ENCODE measurements at places on chromosomes 5 and 9.

DNA sequence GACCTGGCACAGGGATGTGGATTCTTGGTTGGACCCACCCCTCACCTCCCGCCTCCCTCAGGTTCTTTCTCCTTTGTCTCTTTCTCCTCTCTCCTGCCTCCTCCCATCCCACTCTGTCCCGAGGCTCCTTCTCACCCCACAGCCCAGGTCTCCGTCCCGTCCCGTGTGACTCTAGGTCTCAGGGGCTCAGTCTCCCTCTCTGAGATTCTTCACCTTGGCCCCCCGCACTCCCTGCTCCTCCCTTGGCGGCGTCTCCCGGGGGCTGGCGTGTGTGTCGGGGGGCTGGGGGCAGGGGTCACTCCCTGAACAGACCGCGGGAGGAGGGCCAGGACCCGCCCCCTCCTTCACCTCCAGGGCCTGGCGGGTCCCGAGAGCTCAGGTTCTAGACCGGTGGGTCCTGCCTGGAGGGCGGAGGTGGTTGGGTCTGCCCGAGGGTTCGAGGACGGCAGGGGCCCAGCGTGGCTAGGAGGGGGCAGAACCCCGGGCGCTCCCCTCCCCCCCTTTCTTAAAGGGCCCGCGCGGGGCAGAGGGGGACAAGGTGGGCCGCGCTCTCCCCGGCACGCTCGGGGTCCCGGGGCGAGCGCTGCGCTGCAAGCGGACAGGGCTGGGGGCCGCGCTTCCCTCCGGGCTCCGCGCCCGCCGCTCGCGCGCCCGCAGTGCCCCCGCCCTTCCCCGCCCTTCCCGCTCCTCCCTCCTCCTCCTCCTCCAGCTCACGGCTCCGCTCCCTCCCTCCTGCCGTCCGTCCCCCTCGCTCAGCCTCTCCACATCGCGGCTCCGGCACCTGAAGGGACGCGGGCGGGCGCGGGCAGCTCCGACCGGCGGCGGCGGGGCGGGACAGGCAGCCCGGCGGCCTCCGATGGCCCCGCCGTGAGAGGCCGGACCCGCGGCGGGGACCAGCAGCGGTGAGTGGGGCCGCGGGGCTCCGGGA lies at the start of gene PSD2:
Gene PSD2, plus strand, starts transcription at position 735 of the 928 bp plus-strand sequence. CDS start 13,633 bp downstream, outside the sequence.
- no peak for DNase-seq

DNA sequence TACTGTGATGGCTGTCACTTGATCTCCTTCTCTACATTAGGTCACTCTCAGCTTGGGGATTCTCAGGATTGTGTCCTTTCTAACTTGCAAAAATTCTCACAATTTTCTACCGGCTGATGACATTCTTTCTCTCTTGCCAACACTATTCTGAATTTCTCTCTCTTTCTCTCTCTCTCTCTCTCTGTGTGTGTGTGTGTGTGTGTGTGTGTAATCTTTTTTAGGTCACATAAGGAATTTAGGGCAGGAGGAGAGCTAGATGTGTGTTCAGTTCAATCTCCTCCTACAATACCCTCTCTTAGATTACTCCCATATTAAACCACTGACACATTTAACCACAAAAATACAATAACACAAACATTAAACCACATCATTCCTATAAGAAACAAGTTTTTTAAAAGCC lies 242.3 kb upstream of the NREP start:
- DNase-seq: no peak

DNA sequence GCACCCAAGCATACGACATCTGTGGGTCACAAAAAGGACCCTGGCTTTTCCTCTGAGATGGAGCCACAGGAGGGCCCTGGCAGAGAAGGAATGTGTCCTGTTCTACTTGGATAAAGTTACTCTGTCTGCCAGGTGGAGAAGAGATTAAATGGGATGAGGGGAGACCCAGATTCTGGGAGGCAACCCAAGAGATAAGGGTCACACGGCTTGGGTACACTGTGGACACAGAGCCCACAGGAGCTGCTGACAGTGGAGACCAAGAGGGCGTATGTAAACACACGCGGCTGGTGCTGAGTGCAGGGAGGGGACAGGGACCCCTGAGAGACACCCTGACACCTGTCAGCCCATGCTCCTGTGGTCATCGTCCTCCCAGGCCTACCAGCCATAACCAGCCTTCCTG lies 6.2 kb downstream of the CDK20 start:
- DNase-seq: no peak

GRCh38 chr5:150746-151145 lies 40.5 kb upstream of the LRRC14B start:
- DNase-seq: no peak

GRCh38 chr9:16425562-16426231 lies 444.8 kb downstream of the BNC2 start:
- no peak for DNase-seq

DNA sequence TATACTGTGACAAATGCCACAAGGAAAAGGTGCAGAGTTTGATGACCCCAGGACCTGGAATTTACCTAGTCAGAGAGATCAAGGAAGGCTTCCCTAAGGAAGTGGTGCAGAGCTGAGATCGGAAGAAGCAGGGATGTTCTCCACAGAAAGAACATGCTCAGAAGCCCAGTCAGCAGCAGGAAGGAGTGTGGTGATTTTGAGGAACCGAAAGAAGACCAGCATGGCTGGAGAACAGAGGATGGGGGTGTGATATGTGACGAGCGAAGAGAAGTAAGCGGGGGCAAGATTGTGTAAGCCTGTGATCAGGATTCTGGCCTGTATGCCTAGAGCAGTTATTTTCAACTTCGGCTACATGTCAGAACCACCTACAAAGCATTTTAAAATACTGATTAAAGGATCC lies 18.7 kb upstream of the PIK3R1 start:
- DNase-seq: peak; percentile 25

- DNase-seq: no peak
Measured at GRCh38 chr5:54440456-54440893, 15.0 kb upstream of the HSPB3 start.

DNA sequence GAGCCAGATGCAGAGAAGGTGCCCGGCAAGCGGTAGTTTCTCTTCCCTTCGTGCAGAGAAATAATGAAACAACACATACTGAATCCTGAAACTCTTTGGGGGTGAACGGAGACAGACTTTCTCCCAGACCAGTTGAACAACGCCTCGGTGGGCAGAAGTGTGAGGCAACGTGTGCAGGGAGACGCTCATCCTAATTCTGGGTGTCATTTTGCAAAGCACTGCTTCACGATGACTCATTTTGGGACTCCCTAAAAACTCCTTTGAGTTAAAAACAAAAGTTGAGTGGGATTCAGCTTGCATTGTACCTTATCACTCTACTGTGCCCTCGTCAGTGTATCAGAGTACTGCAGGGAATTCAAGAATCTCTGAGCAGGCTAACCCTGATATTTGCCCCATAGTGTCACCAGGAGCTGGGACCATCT lies 3.5 kb upstream of the NEK6 start:
- DNase-seq: no peak

GRCh38 chr5:91928754-91929521 lies 545.8 kb upstream of the ARRDC3 start:
- DNase-seq: no peak

DNA sequence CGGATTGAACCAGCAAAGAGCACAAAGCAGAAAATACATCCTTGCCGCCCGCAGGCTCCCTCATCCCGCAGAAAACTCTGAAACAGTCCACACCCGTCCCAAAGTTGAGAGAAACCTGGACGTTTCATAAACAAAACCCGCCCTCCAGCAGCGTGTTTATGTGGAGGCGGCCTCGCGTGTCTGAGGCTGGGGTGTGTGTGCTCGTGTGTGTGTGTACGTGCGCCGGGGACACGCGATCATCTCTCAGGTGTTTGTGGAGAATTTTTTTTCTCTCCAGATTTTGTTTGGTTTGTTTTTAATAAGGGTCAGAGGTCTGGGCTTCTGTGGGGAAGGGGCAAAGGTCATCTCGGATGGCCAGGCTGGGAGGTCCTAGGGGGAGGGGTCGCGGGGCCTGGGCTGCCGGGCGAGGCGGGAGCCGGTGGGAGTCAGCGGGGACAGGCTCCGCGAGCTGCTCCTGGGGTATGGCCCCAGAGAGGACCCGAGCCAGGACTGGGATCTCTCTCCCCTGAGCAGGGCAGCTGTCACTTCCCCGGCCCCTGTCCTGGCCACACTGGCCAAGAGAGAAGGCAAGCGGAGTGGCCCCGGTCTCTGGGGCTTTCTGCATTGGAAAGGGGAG lies 206.4 kb downstream of the C9orf50 start:
- DNase-seq: peak; percentile 66

DNA sequence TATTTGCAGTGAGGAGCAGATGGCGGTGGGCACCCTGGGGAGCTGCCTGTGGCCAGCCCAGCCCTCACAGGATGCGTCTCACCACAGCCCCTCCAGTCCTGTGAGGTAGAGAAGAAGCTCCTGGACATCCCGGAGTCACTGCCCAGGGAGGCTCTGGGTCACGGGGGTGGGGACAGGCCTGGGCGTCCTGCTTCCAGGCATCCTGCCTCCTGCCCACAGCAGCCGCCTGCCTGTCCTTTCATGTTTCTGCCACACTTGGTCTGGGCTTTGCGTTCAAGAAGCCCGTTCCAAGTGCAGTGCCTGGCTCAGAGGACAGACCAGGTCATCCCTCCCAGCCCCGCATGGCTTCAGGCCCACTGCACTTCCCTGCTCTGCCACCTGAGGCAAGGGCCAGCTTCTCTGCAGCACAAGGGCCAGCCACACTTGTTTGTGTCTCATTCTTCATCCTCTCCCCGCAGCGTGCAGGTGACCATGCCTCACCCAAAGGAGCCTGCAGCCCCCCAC lies 38.2 kb downstream of the ZDHHC11B start:
- DNase-seq: no peak

GRCh38 chr5:116514421-116514970 lies 60.1 kb downstream of the SEMA6A start:
- no peak for DNase-seq

- DNase-seq: no peak
Measured at GRCh38 chr9:75907329-75907728, 16.9 kb downstream of the PCSK5 start.

- DNase-seq: no peak
Measured at GRCh38 chr5:9356351-9356825, 189.5 kb downstream of the SEMA5A start.

- DNase-seq: peak; percentile 64
Measured at GRCh38 chr9:124133727-124134126, 122.2 kb downstream of the LHX2 start.

- no peak for DNase-seq
Measured at GRCh38 chr5:8693341-8693844, 824.4 kb downstream of the MTRR start.

GRCh38 chr5:163706053-163706771 lies 200.8 kb downstream of the MAT2B start:
- DNase-seq: no peak

GRCh38 chr5:137158691-137159090 lies 340.4 kb downstream of the SPOCK1 start:
- DNase-seq: no peak

DNA sequence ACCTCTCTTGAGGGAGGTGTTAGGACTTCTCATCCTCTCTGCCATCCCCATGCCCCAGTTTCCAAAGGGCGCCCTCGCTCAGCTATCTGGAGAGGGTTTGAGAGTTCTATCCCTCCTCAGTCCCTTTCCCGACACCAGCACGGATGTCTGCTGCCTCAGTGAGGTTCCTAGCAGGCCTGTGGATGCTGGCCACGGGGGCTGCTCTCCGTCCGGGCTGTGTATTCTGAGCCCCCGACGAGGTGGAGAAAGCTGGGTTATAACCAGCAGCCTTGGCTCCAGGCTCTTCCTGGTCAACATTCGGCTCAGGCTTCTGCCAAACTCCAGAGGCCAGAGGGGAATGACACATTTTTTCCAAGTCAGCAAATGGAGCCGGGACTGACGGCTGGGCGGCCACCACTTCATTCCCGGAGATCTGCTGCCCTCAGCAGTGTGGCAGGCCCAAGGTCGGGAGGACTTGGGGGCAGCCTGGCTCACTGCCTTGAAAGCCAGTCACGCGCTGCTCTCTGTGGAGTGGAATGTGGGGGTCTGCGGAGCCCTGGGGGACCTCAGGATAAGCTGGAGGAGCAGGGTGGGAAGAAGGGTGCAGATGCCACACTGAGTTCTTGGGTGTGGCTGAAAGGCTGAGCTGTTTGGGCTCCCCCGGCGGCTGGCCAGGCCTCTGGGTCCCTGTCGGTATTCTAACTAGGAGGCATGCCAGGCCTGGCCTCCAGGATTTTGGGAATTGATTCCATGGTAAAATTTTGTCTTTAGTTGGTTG lies 27.4 kb downstream of the PTPA start:
- DNase-seq: peak; percentile 42

DNA sequence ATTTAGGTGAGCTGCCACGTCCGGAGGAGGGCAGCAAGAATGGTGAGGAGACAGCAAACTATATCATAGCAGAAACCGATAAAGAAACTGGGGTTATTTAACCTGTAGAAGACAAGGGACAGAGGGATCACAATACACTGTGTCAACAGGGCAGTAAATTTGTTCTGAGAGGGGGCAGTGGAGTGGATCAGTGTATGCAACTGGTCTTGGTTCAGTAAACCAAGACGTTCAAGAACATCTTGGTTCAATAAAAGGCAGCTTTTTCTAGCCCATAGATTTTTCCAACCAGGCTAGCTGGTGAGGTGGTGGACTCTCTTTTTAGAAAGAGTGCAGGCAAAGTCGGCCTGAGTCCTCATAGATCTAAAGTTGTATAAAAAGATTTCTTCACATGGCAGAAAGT lies 55.3 kb downstream of the PLAC8L1 start:
- no peak for DNase-seq

DNA sequence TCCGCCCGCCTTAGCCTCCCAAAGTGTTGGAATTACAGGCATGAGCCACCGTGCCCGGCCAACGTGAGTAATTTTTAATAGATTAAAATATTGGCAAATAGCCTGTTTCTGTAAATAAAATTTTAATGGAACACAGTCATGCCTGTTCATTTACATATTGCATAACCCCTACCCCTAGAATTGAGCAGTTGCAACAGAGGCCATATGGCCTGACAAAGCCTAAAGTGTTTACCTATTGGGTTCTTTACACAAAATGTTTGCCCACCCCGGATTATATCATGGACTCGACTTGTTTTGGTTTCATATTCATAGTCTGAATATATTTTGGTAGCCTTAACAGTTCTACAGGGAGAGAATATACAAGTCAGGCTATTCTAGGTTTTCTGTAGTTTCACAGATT lies 5.3 kb downstream of the NSA2 start:
- no peak for DNase-seq

DNA sequence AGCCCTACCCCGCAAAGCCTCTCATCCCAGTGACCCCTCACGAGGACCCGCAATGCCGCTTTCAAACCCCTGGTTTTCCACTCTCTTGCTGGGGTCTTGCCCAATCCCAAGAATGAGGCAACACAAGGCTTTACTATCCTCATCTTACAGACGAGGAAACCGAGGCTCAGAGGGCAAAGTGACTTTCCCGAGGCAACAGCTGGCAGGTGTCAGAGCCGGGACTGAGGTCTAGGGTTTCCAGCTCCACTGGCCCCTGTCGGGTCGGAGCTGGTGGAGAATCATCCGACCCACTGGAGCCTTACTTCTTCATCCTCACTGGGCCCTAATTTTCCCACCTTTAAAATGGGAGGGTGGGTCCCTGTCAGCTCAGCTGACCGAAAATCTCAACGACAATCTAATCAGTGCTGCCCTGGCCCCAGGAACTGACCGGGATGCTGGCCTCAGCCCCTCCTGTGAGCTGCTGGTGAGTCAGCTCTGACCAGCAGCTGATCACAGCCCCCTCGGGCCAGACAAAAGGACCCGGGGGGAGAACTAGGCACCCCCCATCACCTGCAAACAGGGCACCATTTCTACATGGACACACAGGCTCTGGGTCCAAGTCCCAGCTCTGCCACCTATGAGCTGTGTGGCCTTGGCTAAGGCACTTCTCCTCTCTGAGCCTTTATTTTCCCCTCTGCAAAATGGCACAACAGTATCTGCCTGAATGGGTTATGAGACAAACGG lies 72.7 kb upstream of the STXBP1 start:
- no peak for DNase-seq

Measured in colonic mucosa (tissue), 4 donors.